ENCODE measurements at places on chromosomes 2 and 18. TPM values are rescaled to one million over a fixed set of nuclear protein-coding genes. Genes with fewer than 3 reads are reported as not detected.

DNA sequence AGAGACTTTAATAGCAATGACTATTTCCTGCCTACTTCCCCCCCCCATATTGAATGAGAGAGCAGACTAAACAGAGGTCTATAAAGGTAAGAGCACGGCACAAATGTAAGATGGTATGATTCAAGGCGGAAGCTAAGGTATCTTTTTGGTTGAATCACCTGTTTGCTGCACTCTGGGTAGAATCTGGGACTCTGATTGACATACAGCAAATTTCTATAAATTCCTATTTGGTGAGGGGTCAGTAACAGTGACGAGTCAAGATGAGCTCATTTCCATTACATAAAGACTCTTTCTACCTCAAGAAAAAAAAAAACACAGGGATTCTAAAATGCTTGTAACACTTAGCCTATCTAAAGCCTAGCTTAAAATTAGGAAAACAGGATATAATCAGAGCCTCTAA lies 297.3 kb downstream of the TNS1 start:
- DNase-seq, result no peak

DNA sequence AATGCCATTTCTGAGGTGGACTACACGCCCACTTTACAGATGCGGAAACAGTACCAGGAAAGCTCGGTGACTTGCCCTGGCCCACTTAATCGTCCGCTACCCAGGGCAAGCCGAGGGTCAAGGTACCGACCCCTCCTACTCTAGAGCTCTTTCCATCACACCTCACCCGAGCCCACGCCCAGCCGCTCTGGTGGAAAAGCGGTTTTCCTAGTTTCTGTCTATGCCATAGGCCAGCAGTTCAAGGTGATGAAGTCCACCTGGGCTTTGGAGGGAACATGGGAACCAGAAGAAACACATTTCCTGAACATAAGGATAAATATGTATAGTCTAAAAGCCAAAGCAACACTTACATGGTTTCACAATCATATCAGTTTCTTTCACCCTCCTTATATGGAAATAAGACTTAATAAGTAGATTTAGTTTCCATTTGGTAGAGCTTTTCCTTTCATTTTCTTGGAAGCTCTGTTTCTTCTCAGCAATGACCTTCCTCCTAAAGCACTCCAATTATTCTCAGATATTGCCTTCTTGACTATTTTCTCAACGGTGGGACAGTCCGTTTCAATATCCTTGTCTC lies 567 bp downstream of the VWA3B start:
- no peak for DNase-seq

DNA sequence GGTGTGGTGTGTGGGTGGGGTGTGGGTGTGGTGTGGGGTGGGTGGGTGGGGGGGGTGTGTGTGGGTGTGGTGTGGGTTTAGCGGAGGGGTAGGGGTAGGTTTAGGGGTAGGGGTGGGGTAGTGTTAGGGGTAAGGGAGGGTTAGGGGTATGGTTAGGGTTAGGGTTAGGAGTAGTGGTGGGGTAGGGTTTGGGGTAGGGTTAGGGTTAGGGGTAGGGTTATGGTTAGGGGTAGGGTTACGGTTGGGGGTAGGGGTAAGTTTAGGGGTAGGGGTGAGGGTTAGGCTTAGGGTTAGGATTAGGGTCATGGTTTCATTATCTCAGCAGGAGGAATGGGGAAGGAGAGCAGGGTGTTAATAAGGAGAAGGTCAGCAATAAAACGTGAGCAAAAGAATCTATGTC lies 11.3 kb upstream of the PARD6G start:
- DNase-seq, result no peak

AMER3 gene
- not detected for total RNA-seq

DLGAP1 gene
- total RNA-seq, result 32.8 TPM

AQP12A gene
- not detected for total RNA-seq

DNA sequence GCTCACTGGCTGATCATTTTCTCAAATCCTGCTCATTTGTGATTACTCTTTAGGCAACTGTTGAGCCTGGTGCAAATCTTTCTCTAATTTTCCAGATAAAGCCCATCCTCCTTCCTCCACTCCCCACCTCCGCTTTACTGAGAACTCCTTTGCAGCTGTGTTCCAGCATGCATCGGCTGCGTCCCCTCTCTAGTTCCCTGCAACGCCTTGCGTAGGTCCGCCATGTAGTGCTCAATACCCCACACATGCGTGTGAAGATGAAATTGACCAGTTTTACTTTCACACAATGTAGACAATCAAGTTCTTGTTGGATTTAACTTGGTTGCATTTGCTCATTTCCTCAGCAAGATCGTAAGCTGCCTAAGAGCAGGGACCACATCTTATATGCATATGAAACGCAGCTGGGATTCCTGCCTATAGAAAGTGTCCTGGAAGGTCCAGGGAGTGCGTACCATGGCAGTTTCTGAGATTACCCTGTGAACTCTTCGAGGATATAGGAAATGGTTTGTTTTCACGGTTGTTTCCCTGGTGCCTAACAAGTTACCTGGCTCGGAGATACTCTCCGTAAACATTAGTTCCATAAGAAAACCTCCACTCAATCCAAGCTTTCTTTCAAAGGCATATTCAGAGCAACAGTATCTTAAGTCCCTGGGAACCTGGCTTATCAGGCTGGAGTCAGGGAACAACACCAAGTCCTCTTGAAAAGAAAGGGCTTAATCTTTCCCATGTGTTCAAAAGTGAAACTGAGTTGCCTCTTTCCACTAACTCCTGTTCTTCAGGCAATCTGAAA lies 766.4 kb upstream of the ID2 start:
- DNase-seq, result no peak

DNA sequence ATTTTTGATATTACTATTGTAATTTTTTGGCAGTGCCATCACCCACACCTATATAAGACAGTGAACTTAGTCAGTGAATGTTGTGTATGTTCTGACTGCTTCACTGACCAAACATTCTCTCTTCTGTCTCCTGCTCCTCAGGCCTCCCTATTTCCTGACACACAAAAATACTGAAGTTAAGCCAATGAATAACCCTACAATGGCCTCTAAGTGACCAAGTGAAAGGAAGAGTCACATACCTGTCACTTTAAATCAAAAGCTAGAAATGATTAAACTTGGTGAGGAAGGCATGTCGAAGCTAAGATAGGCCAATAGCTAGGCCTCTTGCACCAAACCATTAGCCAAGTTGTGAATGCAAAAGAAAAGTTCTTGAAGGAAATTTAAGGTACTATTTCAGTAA lies 151.9 kb downstream of the RND3 start:
- DNase-seq, result peak; percentile 6

DNA sequence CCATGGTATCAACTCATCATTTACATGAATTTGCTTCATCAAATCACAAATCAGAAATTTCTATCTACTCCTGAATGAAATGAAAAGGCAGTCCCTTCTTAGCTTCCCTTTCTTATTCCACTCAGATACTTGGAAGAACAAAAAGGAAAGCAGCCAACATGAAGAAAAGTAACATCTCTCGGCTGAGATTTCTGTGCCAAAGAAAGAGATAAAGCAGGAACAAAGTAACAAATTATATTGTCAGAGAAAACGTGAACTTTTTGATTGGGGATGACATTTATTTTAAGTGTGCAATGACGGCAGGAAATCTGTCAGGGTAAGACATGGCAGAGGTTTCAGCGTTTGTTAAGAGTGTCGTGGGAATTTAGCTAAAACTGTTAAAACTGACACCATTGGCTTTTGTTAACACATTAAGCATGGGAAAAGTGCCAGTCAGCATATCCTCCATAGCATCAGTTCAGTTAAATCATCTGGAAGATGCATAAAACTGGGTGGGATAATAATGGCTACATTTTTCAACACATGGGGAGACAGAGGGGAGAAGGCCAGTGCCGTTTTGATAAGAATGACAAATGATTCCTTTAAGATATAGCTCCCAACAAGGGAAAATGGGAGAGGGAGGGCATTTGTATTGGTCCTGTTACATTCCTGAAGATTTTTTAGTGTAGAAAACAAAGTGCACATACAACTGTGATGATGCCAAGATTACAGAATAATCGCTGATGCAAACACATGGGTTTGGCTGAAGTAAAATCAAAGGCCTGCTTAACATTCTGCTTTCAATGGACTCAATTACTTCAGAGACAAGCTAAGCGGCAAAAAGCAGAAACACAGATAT lies 211.6 kb downstream of the ZNF521 start:
- peak; percentile 57 for DNase-seq
